ENCODE measurements at places on chromosomes 3 and 15.

GRCh38 chr15:37929238-37929637, 5.2 kb upstream of the TMCO5A start:
- DNase-seq, result no peak

DNA sequence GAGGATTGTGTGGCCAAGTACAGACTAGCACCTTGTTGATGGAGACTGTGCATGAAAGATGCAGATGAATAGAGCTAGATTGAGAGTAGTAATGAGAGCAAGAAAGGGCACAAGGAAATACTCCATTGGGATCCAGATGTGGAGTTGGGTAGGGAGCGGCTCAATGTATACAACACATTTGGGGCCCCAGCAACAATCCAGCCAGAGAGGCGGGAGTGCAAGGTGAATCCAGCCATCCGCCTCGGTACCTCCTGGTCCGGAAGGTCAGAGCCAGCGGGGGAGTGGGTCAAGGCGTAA, 9.0 kb downstream of the ISL2 start:
- no peak for DNase-seq

DNA sequence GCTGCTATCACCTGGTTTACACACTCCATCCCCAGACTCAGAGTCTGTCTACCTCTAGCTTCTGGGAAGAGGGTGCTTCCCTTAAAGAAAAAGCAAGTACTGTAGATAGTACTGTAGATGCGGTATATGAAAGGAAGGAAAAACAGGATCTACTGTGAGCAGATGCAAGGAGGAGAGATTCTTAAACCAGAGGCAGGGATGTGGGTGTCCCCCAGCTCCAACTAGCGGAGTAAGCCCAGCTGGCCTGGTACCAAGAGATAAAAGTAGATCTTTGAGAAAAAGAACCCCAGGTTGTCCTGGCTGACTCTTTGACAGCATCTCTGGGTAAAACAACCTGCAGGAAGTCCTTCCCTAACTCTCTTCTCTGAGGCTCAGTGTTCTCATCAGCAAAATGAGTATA, 523.7 kb upstream of the PROK2 start:
- DNase-seq, result no peak

DNA sequence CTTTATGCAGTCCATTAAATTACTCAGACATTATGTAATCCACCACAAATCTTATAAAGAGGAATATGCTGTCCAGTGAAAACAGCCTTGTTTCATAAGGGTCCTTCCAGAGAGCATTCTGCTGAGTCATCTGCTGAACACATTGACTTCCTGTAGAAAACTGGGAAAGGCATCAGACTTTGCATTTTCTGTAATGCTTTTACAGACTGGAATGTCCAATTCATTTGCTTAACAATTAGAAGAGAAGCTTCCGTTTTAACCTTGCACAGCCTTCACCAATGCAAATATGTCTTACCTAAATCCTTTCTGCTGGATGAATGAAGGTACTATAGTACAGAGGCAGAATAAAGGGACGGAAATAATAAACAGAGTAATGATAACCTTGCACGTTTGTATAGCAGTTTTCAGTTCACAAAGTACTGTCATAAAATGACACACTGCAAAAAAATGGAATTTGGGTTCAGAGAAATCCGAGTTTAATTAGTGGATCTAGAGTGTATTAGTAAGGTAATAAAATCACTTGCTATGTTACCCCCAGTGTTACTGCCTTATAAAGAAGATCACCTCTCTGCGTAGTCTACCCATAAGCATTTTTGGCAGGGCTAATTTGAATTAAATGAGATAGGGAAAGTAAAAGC, 301.5 kb downstream of the PYDC2 start:
- DNase-seq, result peak; percentile 45

- DNase-seq, result no peak
These were observed 514.5 kb downstream of the ROBO1 start for GRCh38 chr3:79253271-79253670.

GRCh38 chr3:170211668-170212067, 10.6 kb upstream of the PRKCI start:
- DNase-seq, result no peak

- DNase-seq, result no peak
These were observed 62.9 kb downstream of the FBN1 start for GRCh38 chr15:48582452-48583247.

GRCh38 chr3:108608750-108609149, 19.2 kb downstream of the DZIP3 start:
- no peak for DNase-seq

DNA sequence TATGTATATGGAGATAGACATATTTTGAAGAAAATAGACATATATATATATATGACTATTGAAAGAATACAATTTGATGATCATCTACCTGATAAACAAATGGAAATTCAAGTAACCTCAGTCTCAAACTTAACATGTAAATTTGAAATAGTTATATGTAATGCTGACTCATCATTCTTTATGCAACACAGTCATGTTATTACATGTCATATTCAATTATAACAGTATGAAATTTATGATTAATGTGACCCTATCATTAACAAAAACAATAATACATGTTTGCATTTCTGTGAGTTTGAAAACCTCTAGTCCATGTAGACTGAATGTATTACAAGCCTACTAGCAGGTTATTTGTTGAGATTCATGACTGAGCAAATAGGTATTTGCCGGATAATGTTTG, 204.1 kb downstream of the CADM2 start:
- no peak for DNase-seq

- no peak for DNase-seq
These were observed 239 bp upstream of the ZFYVE19 start for GRCh38 chr15:40806672-40807027.

DNA sequence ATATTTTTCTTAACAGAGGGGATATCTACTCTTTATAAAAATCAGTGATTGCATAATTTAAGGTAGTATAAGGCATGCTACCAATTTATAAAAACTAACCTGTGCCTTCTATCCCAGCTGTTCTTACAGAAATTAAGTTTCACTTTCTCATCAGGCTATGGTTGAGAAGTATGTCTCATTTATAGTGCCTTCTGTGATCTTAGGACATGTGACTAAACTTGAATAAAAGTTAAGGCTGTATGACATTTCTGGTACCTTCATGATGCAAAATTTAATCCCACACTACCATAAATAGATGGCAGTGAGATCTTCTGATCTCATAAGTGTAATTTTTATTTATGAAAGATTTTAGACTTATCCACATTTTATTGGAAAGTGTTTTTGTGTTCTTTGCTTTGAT, 12.6 kb downstream of the TIPARP start:
- DNase-seq, result no peak

GRCh38 chr3:5136211-5136918, 14.3 kb downstream of the ARL8B start:
- DNase-seq, result peak; percentile 48

GRCh38 chr3:152331998-152332397, 63.3 kb downstream of the MBNL1 start:
- peak; percentile 39 for DNase-seq

DNA sequence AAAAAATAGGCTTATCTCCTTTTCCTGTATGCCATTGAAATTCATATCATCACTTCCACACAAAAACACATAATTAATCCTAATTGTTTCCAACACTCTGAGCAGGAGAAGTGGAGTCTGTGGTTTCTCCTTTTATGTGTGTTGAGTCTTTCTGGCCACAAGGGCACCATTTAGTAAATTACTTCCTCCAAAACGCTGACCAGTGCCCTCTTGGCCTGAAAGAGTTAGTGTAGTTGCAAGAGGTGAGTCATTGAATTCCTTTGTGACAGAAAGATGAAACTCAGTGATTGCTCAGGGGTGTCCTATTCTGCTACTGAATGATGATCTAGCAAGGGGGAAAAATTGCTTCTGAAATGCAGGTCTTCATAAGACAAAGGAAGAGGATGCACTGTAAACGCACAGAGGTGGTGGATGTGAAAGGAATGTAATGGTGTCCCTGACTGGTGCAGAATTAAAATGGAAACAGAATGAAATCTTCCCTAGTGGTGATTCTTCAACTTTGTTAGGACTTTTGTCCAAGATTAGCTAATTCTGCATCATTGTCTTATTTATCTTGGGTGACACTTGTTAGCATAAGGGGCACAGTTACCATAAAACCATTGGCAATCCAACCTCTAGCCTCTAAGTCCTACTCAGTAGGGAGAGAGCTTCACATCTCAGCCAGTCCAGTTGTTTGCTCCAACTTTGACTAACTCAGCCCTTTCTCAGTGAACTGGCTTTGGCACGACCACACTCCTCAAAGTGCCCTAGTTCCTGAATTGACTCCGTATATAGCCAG, 208.4 kb upstream of the NANOGP8 start:
- peak; percentile 49 for DNase-seq

DNA sequence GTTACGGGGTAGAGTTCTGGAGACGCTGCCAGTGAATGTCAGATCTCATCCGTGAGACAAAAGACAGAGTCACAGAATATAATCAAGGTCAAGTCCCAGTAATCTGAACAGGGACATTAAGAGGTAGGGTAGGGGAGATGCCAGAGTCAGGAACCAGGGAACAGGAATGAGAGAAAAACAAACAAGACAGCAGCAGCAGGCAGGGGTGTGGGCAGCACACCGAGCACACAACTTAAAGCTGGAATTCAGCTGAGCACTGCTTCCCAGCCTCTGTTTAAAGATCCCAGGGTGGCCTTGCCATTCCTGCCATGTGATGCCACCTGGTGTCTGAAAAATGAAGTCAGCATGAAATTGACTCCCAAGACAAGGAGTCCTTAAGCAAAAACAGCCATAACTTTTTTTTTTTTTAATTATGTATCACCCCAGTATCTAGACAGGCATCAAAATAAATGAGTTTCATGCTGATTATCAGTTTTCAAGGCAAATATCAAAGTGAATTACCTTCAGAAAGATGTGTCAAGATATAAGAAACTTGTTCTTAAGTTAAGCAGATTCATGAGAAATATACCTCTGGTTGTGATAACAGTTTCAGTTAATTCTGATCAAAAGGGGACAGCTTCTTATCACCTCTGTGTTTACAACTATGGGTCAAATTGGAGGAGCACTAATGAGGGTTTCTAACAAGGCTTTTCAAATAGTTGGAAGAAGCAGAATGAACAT, 203.7 kb downstream of the SLC9A9 start:
- DNase-seq, result peak; percentile 72

GRCh38 chr3:127942613-127943012, 27.6 kb downstream of the KBTBD12 start:
- no peak for DNase-seq

- DNase-seq, result peak; percentile 81
These were observed 253.3 kb downstream of the TJP1 start for GRCh38 chr15:29568840-29569532.

GRCh38 chr3:46699676-46700523, 1.3 kb upstream of the TMIE start:
- no peak for DNase-seq

DNA sequence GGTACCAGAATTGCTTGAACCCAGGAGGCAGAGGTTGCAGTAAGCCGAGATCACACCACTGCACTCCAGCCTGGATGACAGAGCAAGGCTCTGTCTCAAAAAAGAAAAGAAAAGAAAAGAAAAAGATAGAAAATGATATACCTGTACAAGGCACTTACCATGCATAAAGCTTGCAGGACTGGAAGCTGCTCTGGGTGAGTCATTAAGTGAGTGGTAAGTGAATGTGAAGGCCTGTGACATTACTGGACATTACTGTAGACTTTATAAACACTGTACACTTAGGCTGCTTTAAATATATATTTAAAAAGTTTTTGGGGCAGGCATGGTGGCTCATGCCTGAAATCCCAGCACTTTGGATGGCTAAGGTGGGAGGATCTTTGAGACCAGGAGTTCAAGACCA, 99.2 kb downstream of the SLMAP start:
- DNase-seq, result no peak

DNA sequence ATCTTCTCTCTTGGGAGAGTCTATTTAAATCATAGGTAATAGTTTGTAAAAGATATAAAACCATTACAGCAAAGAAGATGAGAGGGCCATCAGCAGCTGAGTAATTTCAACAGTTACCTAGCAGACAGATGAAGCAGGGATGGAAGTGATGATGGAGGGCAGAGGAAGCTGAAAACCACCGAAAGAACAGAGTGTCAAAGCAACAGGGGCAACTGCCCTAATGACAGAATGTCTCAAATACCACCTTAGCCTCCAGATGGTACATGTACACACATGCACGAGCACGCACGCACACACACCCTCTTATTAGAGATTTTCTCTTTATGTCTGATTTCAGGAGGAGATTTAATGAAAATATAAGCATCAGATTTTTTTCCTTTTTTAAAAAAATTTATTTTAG, 64.5 kb downstream of the NEDD4 start:
- DNase-seq, result no peak

- DNase-seq, result no peak
These were observed 34.5 kb downstream of the PSTPIP1 start for GRCh38 chr15:77029166-77030047.

- no peak for DNase-seq
These were observed 12.7 kb upstream of the MUC20 start for GRCh38 chr3:195708061-195708460.

GRCh38 chr15:38512901-38513300, 51.7 kb downstream of the RASGRP1 start:
- DNase-seq, result no peak

DNA sequence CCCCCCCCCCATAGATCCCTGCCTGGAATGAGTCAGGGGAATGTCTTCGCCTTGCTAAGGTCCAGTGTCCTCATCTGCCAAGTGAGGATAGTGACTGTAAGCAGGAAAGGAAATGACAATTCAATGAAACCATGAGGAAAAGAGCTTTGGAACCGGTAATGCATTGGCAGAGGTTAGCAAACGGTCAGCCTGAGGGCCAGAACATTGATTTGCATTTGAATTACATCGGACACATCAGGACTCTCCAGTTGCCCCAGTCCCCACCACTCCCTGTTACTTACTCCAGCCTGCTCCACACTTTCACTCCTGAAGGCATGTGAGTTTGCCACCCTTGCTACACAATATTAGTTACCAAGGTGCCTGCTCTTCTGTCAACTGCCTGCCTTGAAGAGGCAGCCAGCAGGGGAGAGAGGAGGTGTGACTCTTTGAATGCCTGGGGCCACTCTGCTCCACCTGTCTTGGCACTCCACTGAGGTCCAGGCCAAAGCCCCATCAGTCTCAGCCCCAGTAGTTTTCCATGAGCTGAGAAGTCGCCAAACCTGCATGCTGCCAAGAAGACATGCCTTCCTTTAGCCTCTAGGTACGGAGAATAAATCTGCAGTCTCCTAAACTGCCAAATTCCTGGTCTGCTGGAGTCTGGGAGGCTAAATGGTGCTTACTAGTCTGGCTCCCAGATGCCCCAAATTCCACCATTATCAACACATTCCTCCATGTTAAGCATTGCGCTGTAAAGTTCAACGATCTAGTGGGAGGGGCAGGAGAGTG, 191.7 kb upstream of the TLE3 start:
- no peak for DNase-seq

DNA sequence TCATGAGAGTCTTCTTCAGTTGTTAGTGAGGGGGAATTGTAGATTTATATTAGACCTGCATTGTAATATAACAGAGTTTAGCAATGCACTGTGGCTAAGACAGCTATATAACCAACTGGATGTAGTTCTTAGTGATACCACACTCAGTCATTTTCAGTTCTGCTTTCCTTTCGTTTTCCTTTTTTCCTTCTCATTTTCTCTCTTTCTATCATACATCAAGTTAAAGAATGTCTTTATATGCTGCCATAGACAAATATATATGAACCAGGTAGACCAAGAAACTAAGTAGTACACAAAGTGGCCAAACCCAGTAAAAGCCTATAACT, 43.7 kb upstream of the CD47 start:
- DNase-seq, result no peak

All from A549 (cell line).